ENCODE measurements at places on chromosomes 13 and 19. TPM values are rescaled to one million over a fixed set of nuclear protein-coding genes. Genes with fewer than 3 reads are reported as not detected.

Gene PPP5C
- total RNA-seq, result 83.3 TPM

Gene WDR87
- not detected for total RNA-seq

Gene PNMA8B
- 0.28 TPM for total RNA-seq

Gene WDR88
- not detected for total RNA-seq

Gene MYBPC2
- total RNA-seq, result not detected

Gene ZBTB7A
- total RNA-seq, result 15.1 TPM

Gene ZNF283
- total RNA-seq, result 8.4 TPM

Gene ZNF491
- total RNA-seq, result 2.4 TPM

Gene TNPO2
- 29.8 TPM for total RNA-seq

Gene ALOX5AP
- total RNA-seq, result 0.09 TPM

Gene MRPS31
- total RNA-seq, result 12.4 TPM

Gene DCT
- total RNA-seq, result not detected

Gene GARIN5A
- 0.19 TPM for total RNA-seq

Gene NCCRP1
- total RNA-seq, result not detected

Gene LGALS4
- not detected for total RNA-seq

Gene AKT2
- total RNA-seq, result 20.1 TPM

Gene TMEM238
- not detected for total RNA-seq

Gene CYP4F11
- not detected for total RNA-seq

Gene UHRF1
- total RNA-seq, result 30.8 TPM

Gene KLK14
- total RNA-seq, result not detected

Gene SYCN
- total RNA-seq, result not detected

Gene HNRNPM
- 79.4 TPM for total RNA-seq

Gene LCP1
- under 0.01 TPM for total RNA-seq

Gene TUBA3C
- not detected for total RNA-seq

Gene USHBP1
- 11.4 TPM for total RNA-seq

Gene NLRP11
- not detected for total RNA-seq

Gene COL4A2
- total RNA-seq, result 1,014 TPM

Gene CLEC17A
- not detected for total RNA-seq

Gene REXO1
- 8.0 TPM for total RNA-seq

Gene CADM4
- total RNA-seq, result 5.8 TPM

Gene MED25
- total RNA-seq, result 15.3 TPM

Gene RNF113B
- total RNA-seq, result not detected

Gene CDX2
- not detected for total RNA-seq

Gene BRME1
- 0.66 TPM for total RNA-seq

Gene KCNJ14
- total RNA-seq, result 0.36 TPM

Gene GJB2
- not detected for total RNA-seq

Gene ACP5
- 0.09 TPM for total RNA-seq

Gene KLHL1
- not detected for total RNA-seq

Gene GJA3
- under 0.01 TPM for total RNA-seq

Gene LSR
- total RNA-seq, result 0.27 TPM

Gene MYO1F
- 0.09 TPM for total RNA-seq

Gene INSR
- total RNA-seq, result 35.8 TPM

Gene NAPSA
- not detected for total RNA-seq

Gene RDH8
- total RNA-seq, result not detected

Gene KIR2DL3
- total RNA-seq, result not detected

Gene SHANK1
- total RNA-seq, result 1.0 TPM

Gene MBD3L3
- total RNA-seq, result not detected

Gene CEACAM8
- not detected for total RNA-seq

Gene PLK5
- total RNA-seq, result not detected

Gene ZSCAN18
- total RNA-seq, result 22.2 TPM

Gene TMEM38A
- 3.3 TPM for total RNA-seq

Gene GNG8
- total RNA-seq, result not detected

All from endothelial cell of coronary artery (primary cell).